EH (cell line): ENCODE measurements at places on chromosomes 5 and 9.

DNA sequence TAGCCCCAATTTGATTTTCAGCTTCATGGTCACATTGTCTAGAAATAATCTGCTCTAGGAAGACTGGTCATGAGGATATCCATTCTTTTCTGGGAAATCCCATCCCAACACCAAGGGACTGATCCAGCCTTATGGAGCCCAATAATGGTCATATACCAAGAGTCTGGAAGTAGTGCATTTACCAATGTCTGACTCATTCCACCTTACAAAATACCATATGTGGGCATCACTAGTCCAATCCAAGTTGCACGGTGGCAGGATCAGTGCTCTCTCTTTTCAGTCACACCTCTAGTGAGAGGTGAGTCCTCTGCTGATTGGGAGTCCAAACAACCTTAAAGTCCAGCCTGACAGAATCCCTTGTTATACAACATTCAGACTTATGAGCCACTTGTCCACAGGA is 73.7 kb downstream of the FEM1C start:
- DNase-seq, result no peak

GRCh38 chr5:60541980-60542379 is 158.0 kb downstream of the DEPDC1B start:
- DNase-seq, result peak; percentile 25

DNA sequence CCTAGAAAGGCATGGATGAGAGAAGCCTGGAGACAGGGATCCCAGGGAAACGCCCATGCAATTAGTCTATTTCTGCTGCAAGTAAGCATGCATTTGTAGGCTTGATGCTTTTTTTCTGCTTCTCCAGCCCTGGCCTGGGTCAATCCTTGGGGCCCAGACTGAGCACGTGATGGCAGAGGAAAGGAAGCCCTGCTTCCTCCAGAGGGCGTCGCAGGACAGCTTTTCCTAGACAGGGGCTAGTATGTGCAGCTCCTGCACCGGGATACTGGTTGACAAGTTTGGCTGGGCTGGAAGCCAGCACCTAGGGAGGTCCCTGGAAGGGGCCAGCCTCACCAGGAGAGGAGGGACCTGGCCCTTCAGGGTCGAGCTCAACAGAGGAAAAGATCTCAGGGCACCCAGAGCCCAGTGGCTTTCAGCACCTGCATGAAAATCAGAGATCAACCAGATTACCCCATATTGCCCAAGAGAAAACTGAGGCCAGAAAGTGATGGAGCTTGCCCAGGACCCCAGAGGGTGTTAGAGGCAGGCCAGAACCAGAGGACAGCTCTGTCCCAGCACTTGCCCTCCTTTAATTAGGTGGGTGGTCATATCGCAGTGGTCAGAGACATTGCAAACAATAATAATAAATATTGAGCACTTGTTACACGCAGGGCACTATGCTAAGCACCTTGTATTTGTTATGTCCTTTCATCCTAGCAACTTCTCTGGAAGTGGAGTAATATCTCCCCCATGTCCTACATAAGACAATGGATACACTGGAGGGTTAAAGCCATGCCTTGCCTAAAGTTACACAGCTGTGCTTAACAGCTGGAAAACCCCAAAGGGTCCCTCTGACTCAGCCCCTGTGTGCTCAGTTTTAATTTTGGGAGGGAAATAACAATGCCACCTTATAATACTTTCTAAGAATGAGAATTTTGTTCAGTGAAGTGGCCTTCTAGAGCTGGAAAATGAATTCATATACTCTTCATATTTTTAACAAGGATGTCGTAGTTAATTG is 67.1 kb downstream of the KLF4 start:
- peak; percentile 74 for DNase-seq

- peak; percentile 2 for DNase-seq
Observed at GRCh38 chr5:110735556-110735955, 3.3 kb upstream of the SLC25A46 start.

DNA sequence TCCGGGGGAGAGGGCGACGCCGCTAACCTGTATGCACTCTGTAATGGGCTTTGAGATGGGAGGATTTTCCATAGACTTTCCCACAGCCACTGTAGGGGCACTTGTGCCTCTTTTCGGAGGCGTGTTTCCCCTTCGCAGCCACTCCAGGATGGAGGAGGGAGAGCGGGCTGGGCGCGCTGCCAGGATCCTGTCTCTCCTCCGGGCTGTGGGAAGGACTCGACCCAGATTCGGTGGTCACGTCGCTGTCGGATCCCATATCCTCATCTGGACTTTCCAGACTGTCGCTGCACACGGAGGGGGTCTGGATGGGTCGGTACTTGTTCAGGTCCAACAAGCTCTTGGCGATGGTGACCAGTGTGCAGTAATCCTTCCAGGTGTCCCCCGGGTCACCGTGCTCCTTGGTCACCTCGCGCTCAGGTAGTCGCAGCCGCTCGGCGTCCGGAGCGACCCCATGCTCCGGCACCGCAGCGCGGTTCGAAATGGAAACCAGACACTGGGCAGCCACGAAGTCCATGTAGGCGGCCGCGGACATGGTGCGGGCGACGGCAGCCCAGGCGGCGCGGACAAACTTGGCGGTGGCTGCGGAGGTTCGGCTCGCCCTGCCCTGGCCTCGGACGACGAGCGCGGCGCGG is 1.5 kb downstream of the KLF9 start:
- peak; percentile 89 for DNase-seq

- no peak for DNase-seq
Observed at GRCh38 chr5:156694598-156694997, 155.5 kb upstream of the PPP1R2B start.

- DNase-seq, result no peak
Observed at GRCh38 chr9:27487927-27488326, 36.2 kb upstream of the IFNK start.

DNA sequence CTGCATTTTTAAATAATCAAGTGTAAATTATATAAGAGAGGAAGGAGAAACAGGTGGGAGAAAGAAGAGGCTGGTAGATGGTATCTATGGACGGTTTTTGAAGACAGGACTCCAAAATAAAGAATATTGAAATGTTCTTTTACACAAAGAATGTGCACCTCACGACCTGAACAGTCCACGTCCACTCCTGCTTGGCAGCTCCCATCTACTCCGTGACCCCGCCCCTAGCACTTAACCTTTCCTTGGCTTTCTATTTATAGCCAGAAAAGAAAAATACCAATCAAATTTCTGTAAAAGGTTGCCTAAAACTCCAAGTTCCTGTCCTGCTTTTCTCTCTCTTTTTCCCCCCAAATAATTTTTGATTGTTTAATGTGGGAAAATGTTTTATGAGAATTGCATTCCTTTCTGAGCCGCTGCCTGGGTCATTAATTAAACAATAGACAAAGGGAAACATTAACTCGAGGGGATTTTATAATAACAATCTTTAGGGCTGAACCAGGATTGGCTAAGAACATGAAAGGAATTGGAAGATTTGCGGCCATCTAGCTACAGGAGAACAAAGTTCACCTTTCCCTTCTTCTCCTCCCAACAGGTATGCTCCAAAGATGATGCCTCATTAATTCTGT is 173.6 kb upstream of the MAP3K1 start:
- no peak for DNase-seq

- no peak for DNase-seq
Observed at GRCh38 chr5:151954255-151954654, 29.6 kb upstream of the GLRA1 start.
